NCI-H82 (cell line): ENCODE measurements at places on chromosomes 5 and 9.

GRCh38 chr5:76367623-76368371 lies 35.3 kb upstream of the IQGAP2 start:
- peak; percentile 15 for DNase-seq

DNA sequence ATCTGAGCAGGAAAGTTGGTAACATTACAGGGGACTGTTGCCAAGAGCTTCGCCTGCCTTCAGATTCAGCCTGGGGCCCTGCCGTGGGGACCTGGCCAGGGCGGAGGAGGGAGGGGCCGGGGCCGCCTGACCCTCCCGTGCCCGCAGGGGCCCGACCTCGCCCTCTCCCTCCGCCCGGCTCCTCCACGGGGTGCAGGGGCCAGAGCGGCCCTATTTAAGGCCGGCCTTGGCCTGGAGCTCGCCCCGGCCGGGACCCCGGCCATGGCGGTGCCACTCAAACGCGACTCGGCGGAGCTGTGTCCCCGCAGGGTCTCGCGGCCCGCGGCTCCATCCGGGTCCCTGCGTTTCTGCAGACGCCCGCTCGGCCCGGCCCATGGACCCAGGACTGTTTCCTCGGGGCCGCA lies 757 bp downstream of the TMEM250 start:
- no peak for DNase-seq

GRCh38 chr9:138098116-138098907 lies 220.7 kb downstream of the CACNA1B start:
- DNase-seq: no peak

GRCh38 chr5:135502836-135503520 lies 32.8 kb downstream of the NEUROG1 start:
- peak; percentile 79 for DNase-seq

DNA sequence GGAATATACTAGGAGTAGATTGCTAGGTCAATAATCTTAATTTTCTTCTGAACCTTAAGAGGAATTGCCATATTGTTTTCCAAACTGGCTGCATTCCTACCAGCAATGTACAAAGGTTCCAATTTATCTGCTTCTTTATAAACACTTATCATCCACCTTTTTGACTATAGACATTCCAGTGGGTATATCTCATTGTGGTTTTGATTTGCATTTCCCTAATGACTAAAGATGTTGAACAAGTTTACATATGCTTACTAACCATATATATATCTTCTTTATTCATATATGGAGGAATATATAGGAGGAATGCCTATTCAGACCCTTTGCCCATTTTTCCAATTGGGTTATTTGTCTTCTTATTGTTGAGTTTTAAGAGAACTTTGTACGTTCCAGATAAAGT lies 7.6 kb downstream of the DNAJC18 start:
- no peak for DNase-seq

GRCh38 chr5:18032744-18033143 lies 398.5 kb downstream of the TAF11L14 start:
- no peak for DNase-seq

DNA sequence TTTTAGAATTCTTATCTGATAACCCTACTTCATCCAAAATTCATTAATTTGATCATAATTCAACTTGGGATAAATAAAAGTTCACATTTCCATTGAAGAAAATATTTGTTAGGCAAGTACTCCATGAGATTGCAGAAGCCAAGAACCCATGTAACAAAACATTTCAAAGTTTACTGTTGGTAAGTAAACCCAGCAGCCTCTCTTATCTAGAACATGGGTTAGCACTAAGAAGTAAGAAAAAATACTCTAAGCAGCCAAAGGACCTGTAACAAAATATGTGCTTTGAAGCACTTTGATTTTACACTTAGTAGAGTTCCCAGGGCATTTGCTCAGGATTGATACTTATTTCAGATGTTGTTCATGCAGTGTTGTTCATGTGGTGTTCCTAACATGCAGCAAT lies 8.7 kb downstream of the MAP3K1 start:
- no peak for DNase-seq

GRCh38 chr9:26535151-26535550 lies 357.5 kb downstream of the CAAP1 start:
- no peak for DNase-seq

- no peak for DNase-seq
Observed at GRCh38 chr9:127170652-127171051, 48.2 kb upstream of the ANGPTL2 start.

- DNase-seq: no peak
Observed at GRCh38 chr9:123484130-123484529, 128.1 kb downstream of the CRB2 start.

DNA sequence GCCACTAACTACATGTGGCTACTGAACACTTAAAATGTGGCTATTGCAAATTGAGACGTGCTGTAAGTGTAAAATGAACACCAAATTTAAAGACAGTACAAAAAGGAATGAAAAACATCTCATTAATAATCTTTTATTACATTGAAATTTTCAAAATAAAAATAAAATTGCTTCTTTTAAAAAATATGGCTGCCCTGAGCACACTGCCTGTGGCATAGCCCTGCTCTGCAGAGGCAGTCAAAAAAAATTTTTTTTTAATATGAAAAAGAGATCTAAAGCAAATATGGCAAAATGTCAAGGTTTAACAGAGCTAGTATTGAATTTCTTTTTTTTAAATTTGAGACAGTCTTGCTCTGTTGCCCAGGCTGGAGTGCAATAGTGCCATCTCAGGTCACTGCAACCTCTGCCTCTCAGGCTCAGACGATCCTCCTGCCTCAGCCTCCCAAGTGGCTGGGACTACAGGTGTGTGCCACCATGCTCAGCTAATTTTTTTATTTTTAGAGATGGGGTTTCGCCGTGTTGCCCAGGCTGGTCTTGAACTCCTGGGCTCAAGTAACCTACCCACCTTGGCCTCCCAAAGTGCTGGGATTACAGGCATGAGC lies 25.6 kb downstream of the CARNMT1 start:
- DNase-seq: no peak

DNA sequence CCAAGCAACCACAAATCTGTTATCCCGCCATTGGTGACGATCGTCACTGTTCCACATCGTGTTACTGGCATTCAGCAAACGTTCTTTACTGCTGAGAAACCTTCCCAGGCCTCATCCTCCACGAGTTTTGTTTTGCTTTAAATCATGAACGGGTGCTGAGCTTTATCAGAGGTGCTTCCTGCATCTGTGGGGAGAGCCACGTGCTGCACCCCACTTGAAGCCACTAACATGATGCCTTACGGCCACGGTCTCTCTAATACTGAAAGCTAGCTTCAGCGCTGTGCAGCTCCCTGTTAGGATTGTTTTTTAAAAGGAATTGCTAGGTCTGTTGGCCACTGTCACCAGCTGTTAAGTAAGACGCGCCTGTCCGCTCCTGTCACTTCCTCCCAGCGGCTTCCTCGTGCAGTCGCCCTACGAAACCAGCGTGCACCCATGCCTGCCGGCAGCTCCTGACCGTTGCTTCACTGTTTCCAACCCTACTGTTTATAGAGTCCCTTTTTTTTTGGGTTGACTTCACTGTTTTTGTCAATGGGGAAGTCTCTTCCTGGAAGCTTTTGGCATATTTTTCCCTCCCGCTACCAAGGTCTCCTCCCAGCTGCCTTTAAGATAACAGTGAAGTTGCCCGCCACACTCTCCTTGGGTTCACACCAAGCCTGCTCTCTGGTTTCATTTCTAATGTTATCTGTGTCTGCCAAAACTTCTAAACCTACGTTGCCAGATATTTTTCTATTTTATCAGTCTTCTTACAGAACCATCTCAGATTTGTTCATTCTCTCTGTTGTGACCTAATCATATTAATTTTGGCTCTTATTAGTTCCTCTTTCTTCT lies 20.3 kb downstream of the LPCAT1 start:
- no peak for DNase-seq

- no peak for DNase-seq
Observed at GRCh38 chr9:117775591-117775990, 71.4 kb downstream of the TLR4 start.

GRCh38 chr5:38681029-38681706 lies 124.7 kb upstream of the LIFR start:
- no peak for DNase-seq

GRCh38 chr5:14215901-14216300 lies 72.8 kb downstream of the TRIO start:
- DNase-seq: peak; percentile 86

- no peak for DNase-seq
Observed at GRCh38 chr5:170617533-170618490, 114.0 kb downstream of the KCNIP1 start.

- peak; percentile 5 for DNase-seq
Observed at GRCh38 chr9:101736717-101737116, 1.7 kb downstream of the GRIN3A start.

DNA sequence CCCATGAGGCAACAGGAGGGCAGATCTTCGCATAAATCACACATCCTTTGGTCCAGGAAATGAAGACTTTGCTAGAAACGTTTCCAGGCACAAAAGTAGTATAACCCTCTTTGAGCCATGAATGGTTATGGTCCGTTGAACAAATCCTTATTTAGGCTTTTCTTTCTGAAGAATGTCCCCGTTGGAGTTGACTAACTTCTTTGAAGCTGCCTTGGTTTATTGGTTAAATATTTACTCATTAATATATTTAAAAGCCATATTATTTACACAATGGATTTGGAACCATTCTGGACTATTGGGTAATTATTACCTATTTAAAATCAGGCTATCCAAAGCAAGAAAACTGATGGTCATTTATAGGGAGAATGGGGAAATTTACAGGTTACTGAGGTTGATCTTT lies 347.6 kb upstream of the SLC30A5 start:
- DNase-seq: no peak

GRCh38 chr5:57358796-57359592 lies 123.6 kb downstream of the ACTBL2 start:
- DNase-seq: no peak

- DNase-seq: no peak
Observed at GRCh38 chr9:138117101-138117750, 239.6 kb downstream of the CACNA1B start.

DNA sequence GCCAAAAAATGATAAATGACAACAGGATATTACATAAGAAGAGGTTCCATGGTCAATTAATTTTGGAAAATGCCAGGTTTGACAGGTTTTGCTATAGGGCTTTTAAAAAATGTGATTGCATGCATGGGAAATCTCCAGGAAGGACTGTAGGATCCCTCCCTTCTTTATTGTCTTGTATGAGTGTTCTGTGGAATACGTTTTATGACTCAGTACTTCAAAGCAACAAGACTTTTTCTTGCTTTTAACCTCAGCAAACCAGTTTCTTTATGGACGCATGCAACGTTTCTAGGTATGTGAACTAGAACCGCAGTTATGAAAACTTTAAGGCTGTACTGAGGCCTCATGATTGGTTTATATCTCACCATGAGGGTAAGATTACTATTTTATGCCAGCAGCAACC lies 76.6 kb upstream of the NTRK2 start:
- DNase-seq: no peak

- DNase-seq: no peak
Observed at GRCh38 chr5:53166183-53166495, 56.6 kb upstream of the MOCS2 start.

GRCh38 chr5:81908771-81909170 lies 63.1 kb upstream of the ATG10 start:
- DNase-seq: no peak

GRCh38 chr5:75200776-75201175 lies 35.9 kb downstream of the ANKRD31 start:
- no peak for DNase-seq

GRCh38 chr5:10503997-10504793 lies 59.7 kb upstream of the ANKRD33B start:
- DNase-seq: peak; percentile 15

DNA sequence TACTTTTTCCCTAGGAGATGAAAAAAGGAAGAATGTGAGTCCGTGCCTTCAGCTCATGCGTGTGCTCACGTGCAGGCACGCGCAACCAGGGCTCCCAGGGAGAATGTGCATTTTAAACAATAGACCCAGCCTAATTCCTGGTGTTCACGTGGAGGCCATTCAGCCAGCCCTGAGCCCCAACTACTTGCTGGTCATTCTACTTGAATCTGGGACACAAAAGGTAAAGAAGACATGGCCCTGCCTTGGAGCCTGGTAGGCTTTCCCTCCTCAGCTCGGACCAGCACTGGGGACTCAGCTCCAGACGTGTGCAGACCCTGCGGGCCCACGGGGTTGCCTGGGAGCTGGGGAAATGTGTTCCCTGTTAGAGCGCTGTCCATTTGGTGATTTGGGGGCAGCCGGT lies 125.5 kb downstream of the MVB12B start:
- no peak for DNase-seq

- no peak for DNase-seq
Observed at GRCh38 chr5:17443333-17444130, 54.5 kb upstream of the TAF11L2 start.

GRCh38 chr5:89930591-89931392 lies 478.8 kb downstream of the CETN3 start:
- no peak for DNase-seq

- DNase-seq: peak; percentile 57
Observed at GRCh38 chr5:96610747-96611146, 51.4 kb upstream of the CAST start.

GRCh38 chr9:72322678-72323077 lies 42.3 kb downstream of the ZFAND5 start:
- DNase-seq: no peak

DNA sequence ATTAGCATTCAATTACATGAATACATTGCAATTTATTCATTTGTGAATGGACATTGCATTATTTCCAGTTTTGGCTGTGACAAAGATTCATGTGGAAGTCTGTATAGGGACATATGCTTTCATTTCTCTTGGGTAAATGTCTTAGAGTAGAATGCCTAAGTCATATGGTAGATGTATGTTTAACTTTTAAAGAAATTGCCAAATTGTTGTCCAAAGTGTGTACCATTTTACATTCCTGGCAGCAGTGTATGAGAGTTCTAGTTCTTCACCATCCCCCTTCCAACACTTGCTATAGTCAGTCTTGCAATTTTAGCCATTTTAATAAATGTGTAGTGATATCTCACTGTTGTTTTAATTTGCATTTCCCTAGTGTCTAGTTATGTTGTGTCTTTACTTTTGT lies 122.2 kb downstream of the TMC1 start:
- DNase-seq: no peak

- no peak for DNase-seq
Observed at GRCh38 chr5:103371046-103371607, 112.6 kb downstream of the MACIR start.

DNA sequence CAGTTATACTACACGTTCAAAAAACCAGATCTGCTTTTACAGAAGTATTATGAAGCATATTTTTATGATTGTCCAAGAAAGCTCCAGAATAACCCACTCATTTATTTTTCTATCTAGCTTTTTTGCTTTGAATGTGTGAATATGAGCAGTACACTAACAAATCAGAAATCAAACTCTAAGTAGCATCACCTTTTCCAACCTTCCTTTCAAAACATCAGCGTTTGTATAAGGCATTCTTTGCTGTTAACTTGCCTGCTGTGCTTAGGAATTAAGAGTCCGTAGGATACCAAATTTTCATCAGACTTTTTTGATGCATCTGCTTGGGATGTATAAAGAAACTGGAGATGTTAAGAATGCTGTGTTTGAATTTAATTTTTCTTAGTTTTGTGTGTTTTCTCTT lies 3.8 kb downstream of the TLE4 start:
- DNase-seq: no peak

DNA sequence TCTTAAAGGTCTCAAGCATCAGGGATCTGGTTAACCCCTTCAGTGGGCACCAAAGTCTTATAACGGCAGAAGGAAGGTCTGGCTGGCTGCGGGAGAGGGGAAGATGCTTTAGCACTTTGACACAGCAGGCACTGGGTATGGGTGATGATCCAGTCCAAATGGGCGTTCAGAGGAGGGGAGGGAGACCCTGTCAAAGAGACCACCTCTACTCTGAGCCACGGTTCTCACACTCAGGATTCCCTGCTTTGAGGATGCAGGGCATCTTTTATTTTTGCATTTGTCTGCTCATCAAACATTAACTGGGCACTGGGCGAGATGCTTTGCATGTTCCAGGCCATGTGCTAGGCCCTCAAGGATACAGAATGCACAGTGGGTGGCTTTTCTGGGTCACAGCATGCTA lies 204.0 kb downstream of the DAB2IP start:
- no peak for DNase-seq
